ENCODE measurements at places on chromosomes 4 and X. TPM values are rescaled to one million over a fixed set of nuclear protein-coding genes. Genes with fewer than 3 reads are reported as not detected.
A peak's percentile ranks its signal among the peaks of the same experiment; 100 is the strongest.

The DMRTC1 gene
- total RNA-seq = not detected

The FNIP2 gene
- total RNA-seq = 10.4 TPM

The PPP2R2C gene
- 32.0 TPM for total RNA-seq

DNA sequence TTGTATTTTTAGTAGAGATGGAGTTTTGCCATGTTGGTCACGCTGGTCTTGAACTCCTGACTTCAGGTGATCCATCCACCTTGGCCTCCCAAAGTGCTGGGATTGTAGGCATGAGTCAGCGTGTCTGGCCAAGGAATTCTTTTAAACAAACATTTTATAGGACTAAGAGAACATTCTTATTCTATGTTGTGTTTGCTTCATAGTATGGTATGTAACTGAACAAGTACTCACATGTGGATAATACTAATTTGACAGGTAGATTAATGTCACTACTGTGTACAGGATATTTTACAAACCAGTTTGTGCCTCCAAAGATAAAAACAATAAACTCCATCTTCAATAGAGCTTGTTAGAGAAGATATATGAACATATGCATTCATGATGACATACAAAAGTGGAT lies 1353.4 kb downstream of the PCDH7 start:
- no peaks in the 10 kb centered on the region for H3K36me3 ChIP-seq
- no peaks in the 10 kb centered on the region for H3K27me3 ChIP-seq
- no peaks in the 10 kb centered on the region for H3K4me1 ChIP-seq
- no peak for DNase-seq
- H3K27ac ChIP-seq = no peak overlapping the region
- no peak overlapping the region for H3K4me3 ChIP-seq

DNA sequence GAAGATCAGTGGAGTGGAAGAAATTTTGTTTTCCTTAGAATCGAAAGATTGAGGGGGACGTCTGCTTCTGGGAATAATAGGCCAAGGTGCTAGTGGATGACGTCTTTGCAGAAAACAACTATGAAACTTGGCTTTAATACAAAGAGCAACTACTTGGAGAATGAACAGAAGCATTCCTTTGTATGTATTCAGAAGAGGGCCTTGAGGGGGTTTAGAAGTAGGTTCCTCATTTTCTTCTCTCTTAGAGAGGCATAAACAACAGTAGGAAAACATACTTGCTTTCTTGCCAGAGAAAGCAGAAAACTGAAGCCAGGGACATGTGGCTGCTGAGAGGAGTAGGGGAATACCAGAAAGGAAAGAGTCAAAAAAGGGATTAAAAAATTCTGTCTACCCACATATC lies 167.8 kb downstream of the ZNF330 start:
- H3K27me3 ChIP-seq = no peaks in the 10 kb centered on the region
- H3K36me3 ChIP-seq = no peaks in the 10 kb centered on the region
- no peak for DNase-seq
- H3K27ac ChIP-seq = no peak overlapping the region

The P2RY4 gene
- not detected for total RNA-seq

The TEX13C gene
- total RNA-seq = not detected

- H3K36me3 ChIP-seq = no peaks in the 10 kb centered on the region
- no peak overlapping the region for H3K27ac ChIP-seq
- no peak overlapping the region for H3K4me3 ChIP-seq
- peaks cover 13% of the 10 kb centered on the region for H3K4me1 ChIP-seq
These were observed 6.6 kb downstream of the KLHL15 start for GRCh38 chrX:24020306-24020876.

DNA sequence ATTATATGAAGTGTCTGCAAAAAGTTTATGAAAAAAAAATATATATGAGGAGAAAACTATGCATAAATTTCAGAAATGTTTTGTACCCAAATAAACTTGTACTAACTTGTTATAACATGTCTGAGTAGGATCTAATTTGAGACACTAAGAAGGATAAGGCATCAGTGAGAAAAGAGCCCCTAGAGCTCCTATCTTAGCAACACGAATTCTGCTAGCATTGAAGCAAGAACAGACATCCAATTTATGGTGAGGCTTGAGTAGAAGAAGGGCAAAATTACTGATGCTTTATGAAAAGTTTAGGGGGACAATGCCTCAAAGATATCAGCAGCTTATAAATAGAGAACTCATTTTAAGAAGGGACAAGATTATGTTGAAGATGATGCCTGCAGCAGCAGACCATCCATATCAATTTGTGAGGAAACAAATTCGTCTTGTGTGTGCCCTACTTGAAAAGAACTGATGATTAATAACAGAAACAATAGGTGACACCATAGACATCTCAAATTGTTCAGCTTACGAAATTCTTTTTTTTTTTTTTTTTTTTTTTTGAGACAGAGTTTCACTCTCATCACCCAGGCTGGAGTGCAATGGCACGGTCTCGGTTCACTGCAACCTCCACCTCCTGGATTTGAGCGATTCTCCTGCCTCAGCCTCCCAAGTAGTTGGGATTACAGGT lies 35.7 kb upstream of the ADAM29 start:
- no peaks in the 10 kb centered on the region for H3K36me3 ChIP-seq
- DNase-seq = no peak
- no peaks in the 10 kb centered on the region for H3K4me1 ChIP-seq

GRCh38 chrX:4622486-4623167 lies 909.2 kb upstream of the PRKX start:
- H3K4me1 ChIP-seq = no peaks in the 10 kb centered on the region
- H3K4me3 ChIP-seq = no peak overlapping the region
- H3K36me3 ChIP-seq = no peaks in the 10 kb centered on the region
- no peak for DNase-seq
- no peak overlapping the region for H3K27ac ChIP-seq

- no peaks in the 10 kb centered on the region for H3K36me3 ChIP-seq
- H3K4me3 ChIP-seq = peak within 1 kb of the TSS; percentile 52
- H3K27ac ChIP-seq = peak within 1 kb of the TSS; percentile 59
- H3K27me3 ChIP-seq = no peaks in the 10 kb centered on the region
These were observed at the start of gene EMCN for GRCh38 chr4:100517864-100518341. Gene EMCN, minus strand, starts transcription at chr4:100518022. Its CDS starts 108 bp downstream, at chr4:100517914.

The GAGE13 gene
- total RNA-seq = not detected

GRCh38 chr4:16785793-16786527 lies 112.5 kb downstream of the LDB2 start:
- no peak for DNase-seq
- no peak overlapping the region for H3K27ac ChIP-seq
- H3K36me3 ChIP-seq = no peaks in the 10 kb centered on the region
- no peaks in the 10 kb centered on the region for H3K4me1 ChIP-seq
- H3K27me3 ChIP-seq = no peaks in the 10 kb centered on the region

- H3K27ac ChIP-seq = no peak overlapping the region
- H3K36me3 ChIP-seq = peaks cover 11% of the 10 kb centered on the region
- no peak for DNase-seq
- H3K4me1 ChIP-seq = no peaks in the 10 kb centered on the region
- H3K4me3 ChIP-seq = no peak overlapping the region
- H3K27me3 ChIP-seq = no peaks in the 10 kb centered on the region
These were observed 20.1 kb downstream of the SH3TC1 start for GRCh38 chr4:8219236-8219635.

- no peak for DNase-seq
- H3K4me3 ChIP-seq = peak overlapping the region; percentile 35
- H3K36me3 ChIP-seq = no peaks in the 10 kb centered on the region
- peaks cover 10% of the 10 kb centered on the region for H3K4me1 ChIP-seq
These were observed 21.8 kb upstream of the JAKMIP1 start for GRCh38 chr4:6221851-6222760.

DNA sequence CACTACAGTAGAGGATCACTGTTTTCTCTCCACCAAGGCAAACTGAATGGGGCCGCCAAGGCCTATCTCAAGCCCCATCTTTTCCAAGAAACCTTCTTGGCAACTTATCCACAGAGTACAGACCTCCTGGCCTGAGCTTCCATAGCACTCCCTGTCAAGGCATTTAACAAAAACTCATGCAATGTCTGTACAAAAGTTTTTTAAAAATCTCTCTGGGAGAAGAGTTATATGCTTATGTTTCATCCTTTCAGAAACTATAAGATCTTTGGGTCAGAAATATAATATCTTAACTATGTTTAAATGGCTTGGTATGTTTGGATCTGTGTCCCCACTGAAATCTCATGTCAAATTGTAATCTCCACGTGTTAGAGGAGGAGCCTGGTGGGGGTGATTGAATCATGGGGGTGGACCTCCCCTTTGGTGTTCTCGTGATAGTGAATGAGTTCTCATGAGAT lies 13.6 kb downstream of the ADAMTS3 start:
- no peak overlapping the region for H3K27ac ChIP-seq
- H3K4me1 ChIP-seq = no peaks in the 10 kb centered on the region
- DNase-seq = no peak

DNA sequence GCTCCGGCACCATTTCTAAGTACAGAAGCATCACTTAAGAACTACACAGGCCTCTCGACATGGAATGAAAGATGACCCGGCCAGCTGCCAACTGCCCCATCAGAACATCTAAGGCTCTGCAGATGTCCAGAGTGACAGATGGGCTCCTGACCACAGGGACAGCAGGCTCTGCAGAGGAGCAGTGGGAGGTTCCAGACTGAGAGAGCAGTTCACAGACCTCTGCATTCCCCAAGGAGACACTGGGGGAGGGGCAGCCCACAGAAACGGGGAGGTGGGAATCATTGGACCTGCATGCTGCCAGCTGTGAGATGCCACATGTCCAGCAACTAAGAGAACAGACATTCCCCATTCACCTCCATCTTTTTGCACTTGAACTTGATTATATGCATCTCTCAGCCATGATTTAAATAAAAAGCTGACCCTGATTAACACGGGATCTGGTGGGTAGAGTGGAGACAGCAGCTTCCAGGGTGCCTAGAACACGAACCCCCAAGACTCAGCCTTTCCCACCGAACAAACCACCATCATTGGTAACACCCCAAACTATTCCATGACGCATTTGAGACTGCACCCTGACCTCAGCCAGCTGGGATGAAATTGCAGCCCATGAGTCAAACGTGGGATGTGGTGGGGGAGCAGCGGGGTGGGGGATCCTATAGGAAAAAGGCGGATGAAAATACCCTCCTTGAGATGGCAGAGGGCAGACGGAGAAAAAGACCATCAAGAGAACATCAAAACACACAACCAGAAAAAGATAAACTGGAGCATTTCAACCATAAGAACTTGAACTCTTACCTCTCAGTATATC lies 47.2 kb downstream of the AFAP1 start:
- no peaks in the 10 kb centered on the region for H3K36me3 ChIP-seq
- no peak for DNase-seq
- peaks cover 3% of the 10 kb centered on the region for H3K4me1 ChIP-seq

- DNase-seq = no peak
- no peaks in the 10 kb centered on the region for H3K4me1 ChIP-seq
- H3K36me3 ChIP-seq = no peaks in the 10 kb centered on the region
- no peaks in the 10 kb centered on the region for H3K27me3 ChIP-seq
- no peak overlapping the region for H3K4me3 ChIP-seq
- no peak overlapping the region for H3K27ac ChIP-seq
These were observed 205.4 kb downstream of the DCLK2 start for GRCh38 chr4:150283689-150284088.

The XAGE2 gene
- total RNA-seq = not detected
